Mesothelial cell of epicardium (in vitro differentiated cells): ENCODE measurements at places on chromosomes 6 and 20.

- DNase-seq: no peak
Measured at GRCh38 chr20:52275181-52275691, 83.7 kb upstream of the ZFP64 start.

DNA sequence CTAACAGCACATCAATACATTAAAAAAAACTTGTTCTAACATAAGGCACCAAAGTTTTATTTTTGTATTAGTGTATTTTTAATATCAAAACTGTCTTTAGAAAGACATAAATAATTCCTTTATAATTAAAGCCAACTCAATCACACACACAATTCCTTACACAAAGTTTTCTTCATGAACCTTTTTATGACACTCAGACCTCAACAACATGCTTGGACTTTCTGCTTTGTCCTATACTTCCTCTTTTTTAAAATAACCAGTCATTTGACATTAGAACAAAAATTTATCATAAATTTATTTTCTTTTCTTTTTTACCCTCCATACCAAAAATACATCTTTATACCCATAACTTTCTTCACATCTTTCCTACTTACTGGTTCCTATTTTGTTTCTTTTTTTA is 292.0 kb upstream of the ARID1B start:
- DNase-seq: no peak

DNA sequence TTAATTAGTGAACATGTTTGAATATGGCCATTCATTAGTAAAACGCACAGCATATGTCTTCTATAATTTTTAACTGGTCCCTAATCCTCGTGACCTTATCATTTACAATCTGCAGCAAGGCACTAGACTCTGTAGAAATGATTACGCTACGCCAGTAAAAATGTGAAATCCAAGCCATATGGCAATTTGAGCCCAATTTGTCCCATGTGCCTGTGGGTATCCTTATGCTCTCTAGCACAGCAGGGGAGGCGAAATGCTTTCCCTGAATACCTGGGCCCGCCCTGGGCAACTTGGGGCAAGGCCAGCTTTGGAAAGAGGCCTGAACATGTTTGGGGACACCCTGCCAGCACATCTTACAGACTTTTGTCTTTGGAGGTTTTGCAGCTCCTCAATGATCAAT is 122.7 kb upstream of the AGPAT4 start:
- DNase-seq: no peak

DNA sequence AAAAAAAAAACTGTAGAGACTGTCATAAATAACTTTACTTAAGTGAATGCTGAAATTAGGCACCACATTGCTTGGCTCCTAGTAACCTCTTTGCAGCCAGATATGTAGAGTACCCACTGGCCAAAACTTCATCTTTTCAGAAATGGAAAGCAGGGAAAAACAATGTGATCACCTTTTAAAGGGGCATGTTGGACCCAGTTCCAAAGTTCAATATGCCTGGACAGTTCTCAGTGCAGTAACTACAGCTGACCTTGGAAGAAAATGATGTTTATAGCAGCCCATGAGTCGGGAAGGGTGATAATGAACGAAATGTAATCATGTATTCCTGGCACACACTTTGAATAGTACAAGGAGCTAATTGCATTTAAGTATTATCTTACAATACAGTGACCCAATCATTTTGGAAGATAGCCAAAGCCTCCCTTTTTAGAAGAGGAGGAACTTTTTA is 93.6 kb upstream of the TAB2 start:
- DNase-seq: no peak

DNA sequence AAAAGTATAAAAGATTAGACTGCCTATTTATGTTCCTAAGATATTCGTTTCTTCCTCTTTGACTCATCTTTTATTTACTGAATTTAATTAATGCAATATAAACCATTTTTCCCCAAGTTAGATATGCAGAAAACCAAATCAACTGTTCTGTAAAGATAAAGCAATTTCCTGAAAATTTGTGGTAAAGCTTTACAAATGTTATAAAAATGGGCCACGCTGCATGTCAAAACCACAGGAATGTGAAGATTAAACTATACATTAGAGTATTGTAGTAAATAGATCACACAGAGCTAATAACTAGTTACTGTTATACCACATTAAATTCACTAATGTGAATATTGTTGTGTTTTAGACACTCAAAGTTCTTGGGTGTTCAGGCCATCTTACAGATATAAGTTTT is 83.4 kb downstream of the OPN5 start:
- no peak for DNase-seq

DNA sequence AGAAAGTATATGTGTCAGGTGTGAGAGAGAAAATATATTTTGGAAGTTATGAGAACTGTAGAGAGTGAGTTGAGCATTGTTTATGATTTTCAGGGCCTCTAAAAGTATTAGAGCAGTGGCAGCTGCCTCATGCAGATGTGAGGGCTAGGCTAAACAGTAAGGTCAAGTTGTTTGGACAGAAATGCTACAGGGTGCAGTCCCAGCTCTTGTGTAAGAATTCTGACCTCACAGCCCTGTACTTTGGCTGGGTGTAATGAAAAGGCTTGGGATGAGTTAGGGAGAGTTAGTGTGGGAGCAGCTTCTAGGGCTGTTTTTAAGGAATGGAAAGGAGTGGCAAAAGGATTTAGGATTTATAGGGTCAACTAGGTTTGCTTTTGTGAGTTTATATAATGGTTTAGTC is 764.8 kb upstream of the ADGRB3 start:
- DNase-seq: no peak

GRCh38 chr20:6780433-6781190 is 13.1 kb downstream of the BMP2 start:
- DNase-seq: no peak

GRCh38 chr6:12182676-12183075 is 107.5 kb upstream of the EDN1 start:
- DNase-seq: no peak

DNA sequence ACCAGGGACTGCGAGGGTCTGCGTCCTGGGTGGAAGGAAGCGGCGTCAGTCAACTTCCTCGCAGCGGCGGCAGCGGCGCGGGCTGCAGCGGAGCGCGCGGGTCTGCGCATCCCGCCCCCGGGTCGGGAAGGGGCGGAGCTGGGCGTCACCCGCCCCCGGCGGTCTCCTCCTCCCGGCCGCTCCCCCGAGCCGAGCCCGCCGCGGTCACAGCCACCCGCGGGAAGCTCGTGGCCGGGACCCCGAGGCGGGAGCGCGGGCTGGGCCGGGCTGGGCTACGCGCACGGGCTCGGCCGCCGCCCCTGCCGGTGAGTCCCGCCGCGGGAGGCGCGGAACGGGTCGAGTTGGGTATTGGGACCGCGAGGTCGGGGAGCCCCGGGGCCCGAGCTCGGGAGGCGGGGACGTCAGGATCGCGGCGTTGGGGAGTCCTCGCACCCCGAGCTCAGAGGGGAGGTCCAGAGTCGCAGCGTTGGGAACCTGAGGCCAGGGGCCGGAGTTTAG is at the start of gene PAQR8:
Gene PAQR8 (plus strand): TSS at position 207 of the 498 bp plus-strand sequence. CDS start 41,063 bp downstream, outside the sequence.
- peak; percentile 77 for DNase-seq

DNA sequence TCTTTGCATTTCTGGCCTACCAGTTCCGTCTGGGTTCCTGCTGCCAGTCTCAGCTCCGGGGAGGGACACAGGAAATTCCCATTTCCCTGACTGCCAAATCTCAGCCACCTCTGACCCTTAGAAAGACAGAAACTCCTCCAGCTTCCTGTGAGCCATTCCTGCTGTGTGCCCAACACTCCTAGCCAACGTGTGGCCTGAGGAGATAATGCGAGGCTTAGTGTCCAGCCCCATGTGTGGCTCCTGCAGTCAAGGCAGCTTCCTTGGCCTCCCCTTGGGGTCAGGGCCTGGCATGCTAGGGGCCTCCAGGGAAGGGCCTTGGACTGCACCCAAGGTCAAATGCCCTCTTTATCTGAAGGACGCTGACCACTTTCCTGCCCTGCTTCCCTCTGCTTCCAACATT is 45.1 kb downstream of the MAFB start:
- no peak for DNase-seq

GRCh38 chr6:31502586-31502985 is 4.6 kb downstream of the MICB start:
- no peak for DNase-seq

DNA sequence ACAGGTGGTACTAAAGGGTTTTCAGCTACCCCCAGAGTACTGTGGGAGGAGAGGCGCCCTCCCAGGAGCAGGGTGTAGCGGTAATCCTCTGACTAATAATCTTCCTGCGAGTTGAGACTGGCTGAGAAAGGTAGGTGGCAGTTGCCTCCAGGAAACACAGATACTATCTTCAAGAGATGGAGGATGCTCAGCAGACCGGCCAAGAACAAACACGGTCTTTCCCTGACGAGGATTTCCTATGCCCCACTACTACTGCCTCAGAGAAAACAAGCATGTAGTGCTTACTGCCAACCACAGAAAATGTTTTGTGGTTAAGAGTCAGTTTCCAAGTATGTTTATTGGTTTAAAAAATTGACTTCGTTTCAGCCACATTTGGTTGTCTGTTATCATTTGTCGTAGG is 26.8 kb downstream of the C6orf89 start:
- DNase-seq: no peak

DNA sequence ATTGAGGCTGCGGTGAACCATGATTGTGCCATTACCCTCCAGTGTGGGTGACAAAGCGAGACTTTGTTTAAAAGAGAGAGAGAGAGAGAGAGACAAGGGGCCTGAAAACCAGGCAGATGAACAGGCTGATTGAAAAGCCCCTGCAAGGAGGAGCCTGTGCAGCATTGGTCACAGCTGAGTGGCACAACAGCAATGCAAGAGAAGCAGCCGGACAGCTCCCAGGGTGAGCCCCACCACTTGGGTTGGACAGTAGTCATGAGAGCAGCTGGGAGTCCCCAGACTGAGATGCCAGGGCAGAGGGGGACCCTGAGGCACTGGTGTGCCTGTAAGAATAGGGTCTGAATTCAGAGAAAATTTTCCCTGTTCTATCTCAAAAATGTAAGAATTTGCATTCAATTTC is 10.2 kb downstream of the DNPH1 start:
- no peak for DNase-seq

DNA sequence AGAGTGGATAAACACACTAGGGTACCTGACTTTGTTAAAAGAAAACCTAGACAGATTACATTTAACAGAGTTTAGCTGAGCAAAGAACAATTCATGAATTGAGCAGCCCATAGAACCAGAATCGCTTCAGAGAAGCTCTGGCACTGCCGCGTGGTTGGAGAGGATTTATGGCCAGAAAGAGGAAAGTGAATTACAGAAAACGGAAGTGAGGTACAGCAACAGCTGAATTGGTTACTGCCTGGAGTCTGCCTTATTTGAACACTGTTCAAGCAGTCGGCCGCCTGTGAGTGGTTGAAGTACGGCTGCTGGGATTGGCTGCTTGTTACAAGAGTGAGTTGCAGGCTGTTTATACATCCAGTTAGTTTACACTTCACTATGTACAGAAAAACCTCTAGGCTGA is 253.8 kb upstream of the CDYL start:
- DNase-seq: no peak

GRCh38 chr20:8118039-8118438 is 14.0 kb upstream of the PLCB1 start:
- no peak for DNase-seq

- no peak for DNase-seq
Measured at GRCh38 chr20:59082077-59082740, 39.6 kb upstream of the PRELID3B start.

DNA sequence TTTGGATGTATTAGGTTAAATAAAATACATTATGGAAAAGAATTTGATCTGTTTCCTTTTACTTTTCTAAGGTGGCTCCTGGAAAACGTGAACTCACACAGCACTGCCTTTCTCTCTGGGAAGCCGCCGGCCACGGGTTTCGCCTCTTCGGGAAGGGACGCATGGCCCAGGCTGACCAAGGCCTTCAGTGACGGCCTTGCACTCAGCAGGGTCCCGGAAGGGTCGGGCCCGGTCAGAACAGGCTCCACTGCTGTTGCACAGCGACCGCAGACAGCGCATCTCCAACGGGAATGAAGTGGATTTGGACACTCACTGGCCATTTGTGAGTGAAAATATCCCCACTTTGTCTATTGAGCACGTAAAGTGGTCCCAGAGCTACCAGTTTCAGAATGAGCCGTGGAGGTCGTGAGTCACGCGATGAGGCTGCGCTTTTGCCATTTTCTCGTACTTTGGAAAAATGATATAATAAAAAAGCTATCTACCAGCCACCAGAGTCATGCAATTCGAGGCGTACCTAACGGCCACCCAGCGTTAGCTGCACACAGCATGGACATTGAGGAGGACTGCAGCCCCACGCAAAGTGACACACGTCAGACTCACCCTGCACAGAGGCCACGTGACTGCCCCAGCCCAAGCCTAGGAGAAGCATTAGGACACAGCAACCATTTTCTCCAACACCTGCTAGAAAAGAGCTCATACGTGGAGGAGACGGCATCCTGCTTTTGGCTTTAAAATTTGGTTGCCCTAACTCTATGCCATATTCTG is 244.3 kb downstream of the TTLL2 start:
- no peak for DNase-seq

DNA sequence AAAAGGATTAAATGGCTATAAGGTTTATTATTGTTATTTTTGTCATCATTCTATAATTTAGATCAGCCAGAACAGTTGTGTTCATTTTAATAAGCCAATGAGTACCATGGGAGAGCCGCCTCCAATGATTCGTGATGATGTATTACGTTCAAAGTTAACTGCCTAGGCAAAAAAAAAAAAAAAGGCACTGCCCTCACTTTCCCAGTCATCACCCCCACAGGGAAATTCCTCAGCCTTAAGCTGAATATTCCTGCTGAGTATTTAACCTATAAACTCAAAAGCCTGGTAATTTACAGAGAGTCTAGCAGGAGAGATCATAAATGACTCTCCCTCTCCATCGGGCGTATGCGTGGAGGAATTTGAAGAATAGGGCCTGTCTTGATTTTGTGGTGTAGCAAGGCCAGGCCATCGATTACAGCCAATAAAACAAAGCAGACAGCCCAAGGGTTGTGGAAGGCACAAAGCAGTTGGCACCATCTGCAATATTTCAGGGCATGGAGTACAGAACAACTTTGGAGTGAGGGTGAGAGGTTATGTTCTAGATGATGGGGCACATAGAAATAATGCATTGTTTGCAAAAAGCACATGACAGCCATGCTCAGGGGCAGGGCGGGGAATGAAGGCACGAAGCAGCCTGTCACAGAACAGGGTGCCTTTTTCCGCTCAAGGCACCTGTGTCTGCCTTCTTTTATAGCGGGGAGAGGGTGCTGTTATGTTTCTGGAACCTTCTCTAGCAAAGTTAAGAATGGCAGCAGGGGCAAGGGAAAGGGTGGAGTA is 138.2 kb upstream of the DTNBP1 start:
- no peak for DNase-seq

GRCh38 chr6:138727182-138727581 is 46.4 kb upstream of the CCDC28A start:
- DNase-seq: no peak

- no peak for DNase-seq
Measured at GRCh38 chr6:14436592-14437132, 319.1 kb downstream of the CD83 start.

DNA sequence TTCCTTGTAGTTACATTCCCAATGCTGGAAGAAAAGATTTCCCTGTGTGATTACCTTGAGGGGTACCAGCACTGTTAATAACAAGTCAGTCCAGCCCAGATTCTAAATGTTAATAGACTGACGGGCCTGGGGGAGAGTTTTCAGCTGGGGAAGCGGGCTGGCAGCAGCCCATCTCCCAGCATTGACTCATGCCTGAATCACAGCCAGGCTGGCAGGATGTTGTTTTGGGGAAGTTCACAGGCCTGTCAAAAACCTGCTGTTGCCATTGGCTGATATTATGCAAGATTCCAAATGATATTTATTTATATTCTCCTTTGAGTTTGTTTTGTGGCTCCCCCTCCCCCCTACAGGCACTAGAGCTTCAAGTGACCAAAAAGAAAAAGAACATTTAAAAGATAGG is 213.9 kb upstream of the CNR1 start:
- DNase-seq: no peak
